ENCODE measurements at places on chromosomes 5 and 9.

DNA sequence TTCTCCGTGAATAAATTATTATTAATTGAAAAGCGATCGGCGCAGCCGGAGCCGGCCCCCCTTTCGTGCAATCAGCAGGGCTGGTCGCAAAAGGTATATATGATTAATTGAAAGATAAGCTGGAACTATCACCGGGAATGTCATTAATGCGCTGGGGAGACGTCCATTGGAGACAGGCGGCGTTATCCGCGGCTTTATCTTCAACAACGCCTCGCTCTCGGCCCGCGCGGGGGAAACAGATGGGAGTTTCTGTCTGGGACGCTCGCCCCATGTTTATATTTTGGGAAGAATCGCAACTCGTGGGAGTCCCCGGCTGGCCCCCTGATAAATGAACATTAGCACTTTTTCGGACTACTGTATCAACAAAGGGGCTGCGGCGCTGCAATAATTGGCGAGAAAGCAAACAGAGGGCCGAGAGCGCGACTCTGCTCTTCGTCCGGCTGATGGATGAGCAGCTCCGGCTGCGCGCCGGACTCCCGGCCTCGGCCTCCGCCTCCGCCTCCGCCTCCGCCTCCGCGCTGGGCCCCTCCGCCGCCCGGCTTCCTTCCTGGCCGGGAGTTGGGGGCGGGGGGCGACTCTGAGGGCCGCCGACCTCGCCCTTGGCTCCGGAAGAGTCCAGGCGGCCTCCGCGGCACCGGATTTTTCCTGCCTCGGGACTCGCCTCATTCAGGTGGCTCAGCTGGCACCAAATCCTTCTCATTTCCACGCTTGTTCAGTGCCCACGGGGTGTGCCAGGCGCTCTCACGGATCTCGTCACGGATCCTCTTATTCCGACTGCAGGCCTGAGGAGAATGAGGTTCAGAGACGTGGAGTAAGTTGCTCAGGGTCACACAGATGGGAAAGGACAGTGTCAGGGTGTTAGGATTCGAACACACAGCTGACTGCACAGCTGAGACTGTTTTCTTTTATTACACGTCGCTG, 3.6 kb upstream of the NKX2-5 start:
- DNase-seq = no peak

DNA sequence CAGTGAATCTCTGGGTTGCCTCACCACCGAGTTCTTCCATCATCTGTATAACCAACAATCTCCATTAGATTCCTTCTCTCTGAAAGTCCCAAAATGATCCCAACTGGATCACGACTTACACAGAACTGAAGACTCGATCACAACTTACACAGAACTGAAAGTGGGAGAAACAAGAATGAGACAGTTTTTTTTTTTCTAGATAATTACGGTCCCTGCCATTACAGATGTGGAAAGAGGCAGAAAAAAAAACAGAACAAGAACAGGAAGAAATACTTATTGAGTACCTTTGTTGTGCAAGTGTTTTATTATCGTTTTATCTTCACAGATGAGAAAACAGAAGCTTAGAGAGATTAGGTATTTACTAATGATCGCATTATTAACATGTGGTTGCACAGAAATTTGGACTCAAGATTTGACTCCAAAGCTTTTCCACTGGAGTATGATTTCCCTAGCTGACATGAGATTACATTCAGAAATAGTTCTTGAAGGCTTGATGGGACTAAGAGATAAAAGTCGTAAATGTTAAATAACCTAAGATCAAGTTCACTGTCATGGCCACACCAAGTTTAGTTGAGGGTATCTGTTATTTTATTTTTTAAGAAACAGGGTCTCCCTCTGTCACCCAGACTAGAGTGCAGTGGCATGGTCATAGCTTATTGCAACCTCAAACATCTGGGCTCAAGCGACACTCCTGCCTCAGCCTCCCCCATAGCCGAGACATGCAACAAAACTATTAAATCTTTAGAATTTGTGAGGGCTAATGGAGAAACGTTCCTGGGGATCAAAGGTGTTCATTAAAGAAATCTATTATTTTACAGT, 8.9 kb downstream of the PLK2 start:
- DNase-seq = no peak

GRCh38 chr9:97911528-97911927, 10.8 kb downstream of the TRMO start:
- DNase-seq = no peak

- peak; percentile 16 for DNase-seq
Observed at GRCh38 chr9:87445646-87446045, 52.0 kb upstream of the DAPK1 start.

- DNase-seq = no peak
Observed at GRCh38 chr5:82720213-82721086, 356.7 kb downstream of the TMEM167A start.

DNA sequence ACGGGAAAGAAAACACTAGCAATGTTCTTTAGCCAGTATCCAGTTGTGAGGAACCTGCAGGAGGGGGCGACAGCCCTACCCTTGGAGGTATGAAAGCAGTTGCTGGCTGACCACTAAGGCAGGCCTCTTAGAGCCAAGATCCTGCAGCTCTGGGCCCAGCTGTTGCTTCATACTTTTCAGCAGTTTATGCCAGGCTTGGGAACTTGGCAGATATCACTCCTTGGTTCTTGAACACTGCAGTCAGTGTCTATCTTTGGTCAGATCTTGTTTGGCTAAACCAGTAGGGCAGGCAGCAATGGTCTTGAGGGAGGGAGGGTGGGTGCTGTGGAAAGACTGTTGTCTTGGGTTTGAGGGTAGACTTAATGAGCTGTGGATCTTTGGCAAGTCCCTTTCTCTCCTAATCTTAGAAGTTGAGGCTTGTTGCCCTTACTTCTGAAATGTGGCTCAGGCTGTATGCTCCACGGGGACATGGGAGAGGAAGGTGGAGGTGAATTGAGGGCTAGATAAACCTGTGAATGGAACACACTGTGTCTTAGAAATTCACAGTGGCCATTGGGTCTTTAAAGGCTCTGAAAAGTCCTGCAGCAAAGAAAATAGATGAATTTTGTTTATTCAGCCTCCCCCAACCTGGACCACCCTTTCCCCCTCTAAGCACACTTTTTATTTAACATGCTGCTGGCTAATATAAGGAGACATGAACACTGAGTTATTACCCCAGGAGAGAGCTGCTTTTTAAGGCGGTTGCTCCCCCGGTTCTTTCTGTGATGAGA, 37.5 kb downstream of the ZNF618 start:
- DNase-seq = no peak

DNA sequence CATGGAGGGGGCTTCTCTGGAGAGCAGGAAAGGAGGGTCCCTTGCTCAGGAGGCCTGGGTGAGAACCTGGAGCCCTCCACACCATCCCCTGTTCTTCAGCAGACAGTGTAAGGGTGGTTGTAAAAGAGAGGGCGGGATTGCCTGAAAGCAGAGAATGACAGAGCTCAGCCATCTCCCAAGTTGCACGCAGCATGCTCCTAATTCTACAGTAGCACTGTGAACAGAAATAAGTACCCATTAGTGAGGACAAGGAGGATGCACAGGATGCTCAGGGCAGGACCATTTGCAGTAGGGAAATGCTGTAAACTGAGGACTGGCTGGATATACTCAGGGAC, 8.4 kb downstream of the CCDC69 start:
- no peak for DNase-seq

DNA sequence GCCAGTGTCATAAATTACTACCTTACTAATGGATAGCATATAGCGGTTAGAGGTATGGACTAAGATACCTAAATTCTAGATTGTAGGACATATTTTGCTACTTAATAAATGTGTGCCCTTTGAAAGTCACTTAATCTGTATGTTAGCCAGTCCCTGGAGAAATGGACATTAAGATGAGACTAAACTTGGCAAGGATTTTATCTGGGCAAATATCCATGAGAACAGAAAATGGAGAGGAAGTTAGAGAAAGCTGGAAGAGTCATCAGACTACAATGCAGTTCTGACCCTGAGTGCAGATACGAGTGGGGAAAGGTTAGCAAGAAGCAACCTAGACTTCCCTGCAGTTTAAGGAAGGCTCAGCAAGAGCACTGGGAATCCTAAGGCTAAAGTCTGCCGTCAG, 33.0 kb downstream of the TBCA start:
- DNase-seq = no peak

All from left colon (tissue), 2 donors.